ENCODE measurements at places on chromosomes 3 and 15.

GRCh38 chr15:70053001-70053715, 44.6 kb downstream of the TLE3 start:
- DNase-seq, result no peak

- DNase-seq, result no peak
These were observed 2.2 kb downstream of the ABCC5 start for GRCh38 chr3:184015381-184016019.

DNA sequence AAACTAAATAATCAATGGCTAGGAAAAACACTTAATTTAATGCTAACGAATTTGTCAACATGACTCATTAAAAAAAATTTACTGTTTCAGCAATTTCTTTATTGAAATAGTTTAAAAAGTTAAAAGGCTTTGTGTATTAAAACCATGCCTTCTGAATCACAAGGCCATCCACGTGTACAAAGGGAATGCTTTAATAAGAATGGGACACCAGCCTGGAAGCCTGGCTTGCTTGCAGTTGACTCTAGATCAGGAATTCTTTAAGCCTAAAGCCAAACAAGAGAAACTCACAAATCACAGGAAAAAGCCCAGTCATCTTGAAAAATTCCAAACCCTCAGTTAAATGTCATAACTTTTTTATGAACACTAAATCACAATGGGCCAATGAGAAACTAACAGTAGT, 137.6 kb downstream of the PEAK1 start:
- DNase-seq, result no peak

DNA sequence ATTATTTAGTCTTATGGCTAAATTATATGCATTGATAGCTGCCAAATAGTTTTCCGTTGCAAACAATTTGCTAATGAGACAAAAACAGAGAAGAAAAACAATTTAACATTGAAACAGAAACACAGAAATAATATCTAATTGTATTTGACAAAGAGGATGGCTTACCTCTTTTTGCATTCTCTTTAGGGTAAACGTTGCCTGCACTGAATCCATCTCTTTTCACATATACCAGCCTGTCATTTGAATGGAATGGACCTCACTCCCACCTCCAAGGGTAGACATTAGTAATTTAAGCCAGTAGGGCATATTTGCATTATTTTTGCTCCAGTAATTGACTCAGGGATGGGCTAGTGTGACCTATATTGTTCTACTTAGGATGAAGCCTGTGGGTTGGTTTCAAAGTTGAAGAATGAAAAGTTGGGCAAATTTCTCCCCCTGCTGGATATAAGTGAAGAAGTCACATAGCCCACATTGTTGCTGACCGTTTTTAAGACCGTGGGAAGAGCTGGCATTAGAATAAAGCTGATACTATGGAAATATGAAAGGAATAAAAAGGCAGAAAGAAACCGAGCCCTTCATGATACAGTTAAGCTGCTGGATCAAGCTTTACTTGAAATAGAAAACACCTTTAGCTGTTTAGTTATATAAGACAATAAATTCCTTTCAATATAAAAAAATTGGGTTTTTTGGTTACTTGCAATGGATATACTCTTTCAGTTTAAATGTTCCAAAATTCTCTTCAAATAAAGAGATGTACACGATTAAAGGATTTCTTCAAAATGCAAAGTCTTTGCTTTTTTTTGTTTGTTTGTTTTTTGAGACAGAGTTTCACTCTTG, 26.9 kb downstream of the PIERCE2 start:
- DNase-seq, result no peak

- peak; percentile 47 for DNase-seq
These were observed 588 bp upstream of the VIPR1 start for GRCh38 chr3:42501681-42502428.

- no peak for DNase-seq
These were observed 108.1 kb upstream of the PLAAT1 start for GRCh38 chr3:193132964-193133363.

DNA sequence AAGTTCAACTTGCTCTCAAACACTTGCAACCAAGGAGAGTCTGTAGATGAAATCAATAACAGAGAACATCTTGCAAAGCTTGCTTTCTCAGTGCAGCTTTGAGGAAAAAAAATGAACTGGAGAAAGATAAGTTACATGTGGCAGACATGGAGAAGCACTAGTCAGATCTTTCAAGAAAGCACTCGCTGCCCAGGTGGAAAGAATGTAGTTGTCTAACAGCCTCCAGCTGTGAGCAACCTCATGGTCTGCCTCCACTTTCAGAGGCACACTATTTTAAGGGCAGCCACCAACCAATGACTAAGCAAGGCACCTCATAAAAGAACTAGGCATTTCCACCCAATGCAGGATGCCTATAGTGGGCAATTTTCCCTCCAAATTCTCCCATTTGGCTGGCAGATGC, 125.4 kb upstream of the CPNE4 start:
- no peak for DNase-seq

DNA sequence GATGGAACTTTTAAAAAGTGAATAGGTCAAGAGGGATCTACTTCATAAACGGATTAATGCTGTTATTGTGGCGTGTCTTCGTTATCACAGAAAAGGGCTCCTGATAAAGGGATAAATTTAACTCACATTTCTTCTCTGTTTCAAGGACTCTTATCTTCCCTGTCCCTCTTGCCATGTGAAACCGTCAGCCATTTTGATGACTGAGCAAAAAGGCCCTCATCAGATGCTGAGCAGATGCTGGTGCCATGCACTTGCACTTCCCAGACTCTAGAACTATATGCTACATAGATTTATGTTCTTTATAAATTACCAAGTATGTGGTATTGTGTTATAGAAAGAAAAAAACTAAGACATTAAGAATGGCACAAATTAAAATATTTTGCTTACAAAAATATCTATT, 1011.8 kb upstream of the GBE1 start:
- no peak for DNase-seq

Data from stimulated activated CD4-positive, alpha-beta T cell treated with anti-CD3 and anti-CD28 coated beads, TNF-alpha, amount 100 ng/mL, for 4 hours (primary cell).